ENCODE measurements at places on chromosomes 2 and 18.

DNA sequence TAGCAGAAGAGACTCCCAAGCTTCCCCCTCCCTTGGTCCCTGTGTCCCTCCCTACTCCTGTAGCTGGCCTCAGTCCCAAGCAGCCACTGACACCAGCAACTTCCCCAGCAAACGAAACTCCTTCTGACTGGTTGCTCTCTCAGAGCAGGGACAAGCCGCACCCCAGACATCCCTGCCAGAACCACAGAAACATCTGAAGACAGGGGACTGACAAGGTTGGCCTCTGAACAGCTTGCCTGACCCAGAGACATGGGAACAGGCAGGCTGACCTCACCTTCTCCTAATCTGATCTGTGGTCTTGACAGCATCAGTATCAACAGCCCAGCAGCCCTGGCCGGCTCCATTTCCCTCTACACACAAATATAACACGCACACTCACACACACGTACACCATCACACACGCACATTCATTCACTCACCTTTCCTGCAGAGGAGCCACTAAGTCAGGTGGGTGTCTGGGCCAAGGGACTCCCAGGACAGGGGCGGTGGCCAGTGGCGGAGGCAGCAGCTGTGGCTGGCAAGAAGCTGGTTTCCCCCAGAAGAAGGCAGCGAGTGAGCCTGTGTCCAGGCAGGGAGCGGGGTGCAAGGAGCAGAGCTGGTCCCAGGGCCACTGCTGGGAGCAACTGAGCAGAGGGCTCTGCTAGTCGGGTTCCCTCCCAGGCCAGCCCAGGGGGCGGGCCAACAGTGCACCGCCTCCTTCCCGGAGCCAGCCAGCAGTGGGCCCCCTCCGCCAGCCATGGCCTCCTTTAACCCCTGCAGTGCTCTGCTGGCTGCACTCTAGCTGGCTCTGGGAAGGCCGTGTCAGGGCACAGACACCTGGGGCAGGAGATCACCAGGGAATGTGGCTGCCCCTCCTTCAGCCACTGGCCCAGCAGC is 59.1 kb downstream of the TNS1 start:
- DNase-seq, result peak; percentile 46

GRCh38 chr18:42756214-42756613 is 359.3 kb downstream of the RIT2 start:
- DNase-seq, result no peak

DNA sequence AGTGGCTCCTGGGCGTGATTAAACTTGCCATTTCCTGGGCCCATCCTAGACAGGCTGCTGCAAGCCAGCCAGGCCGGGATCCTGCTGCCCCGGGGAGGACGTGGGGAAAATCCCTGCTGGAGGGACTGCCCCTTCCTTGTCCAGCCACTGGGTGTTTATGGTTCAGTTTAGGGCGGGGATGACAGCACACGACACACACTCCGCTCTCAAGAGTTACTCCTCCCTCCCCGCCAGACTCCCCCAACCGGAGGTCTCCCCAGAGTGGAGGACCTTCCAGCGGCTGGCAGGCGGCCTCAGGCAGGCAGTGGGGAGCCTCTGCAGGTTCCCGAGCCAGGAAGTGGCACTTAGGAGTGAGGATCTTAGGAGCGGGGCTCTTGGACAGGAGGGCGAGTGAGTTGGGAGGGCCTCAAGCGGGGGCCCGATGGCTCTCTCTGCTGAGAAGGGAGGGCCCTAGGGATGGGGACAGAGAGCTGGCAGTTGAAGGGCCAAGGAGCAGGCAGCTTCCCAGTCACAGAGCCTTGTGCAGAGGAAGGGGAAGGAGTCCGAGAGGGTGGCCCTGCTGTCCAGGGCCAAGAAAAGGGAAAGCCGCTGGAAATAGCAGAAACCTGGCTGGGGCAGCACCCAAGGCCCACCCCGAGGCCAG is 5.7 kb upstream of the GPR35 start:
- no peak for DNase-seq

DNA sequence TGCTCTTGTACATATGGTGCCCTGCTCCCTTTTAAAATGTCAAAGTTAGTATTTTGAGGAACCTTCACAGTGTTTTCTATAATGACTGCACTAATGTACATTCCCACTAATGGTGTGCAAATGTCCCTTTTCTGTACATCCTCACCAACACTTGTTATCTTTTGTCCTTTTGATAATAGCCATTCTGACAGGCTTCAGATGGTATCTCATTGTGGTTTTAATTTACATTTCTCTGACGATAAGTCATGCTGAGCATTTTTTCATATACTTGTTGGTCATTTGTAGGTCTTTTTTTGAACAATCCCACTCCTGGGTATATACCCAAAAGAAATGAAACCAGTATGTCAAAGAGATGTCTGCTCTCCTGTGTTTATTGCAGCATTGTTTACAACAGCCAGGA is 268.3 kb downstream of the FBXO15 start:
- no peak for DNase-seq

- no peak for DNase-seq
These were observed 603.6 kb downstream of the FBXO15 start for GRCh38 chr18:73544032-73544431.

- no peak for DNase-seq
These were observed 72.7 kb upstream of the FAM136A start for GRCh38 chr2:70374616-70375015.

- DNase-seq, result no peak
These were observed 4.8 kb upstream of the LYPD6B start for GRCh38 chr2:149033716-149034115.

- no peak for DNase-seq
These were observed 113.3 kb upstream of the ODC1 start for GRCh38 chr2:10561288-10562035.

DNA sequence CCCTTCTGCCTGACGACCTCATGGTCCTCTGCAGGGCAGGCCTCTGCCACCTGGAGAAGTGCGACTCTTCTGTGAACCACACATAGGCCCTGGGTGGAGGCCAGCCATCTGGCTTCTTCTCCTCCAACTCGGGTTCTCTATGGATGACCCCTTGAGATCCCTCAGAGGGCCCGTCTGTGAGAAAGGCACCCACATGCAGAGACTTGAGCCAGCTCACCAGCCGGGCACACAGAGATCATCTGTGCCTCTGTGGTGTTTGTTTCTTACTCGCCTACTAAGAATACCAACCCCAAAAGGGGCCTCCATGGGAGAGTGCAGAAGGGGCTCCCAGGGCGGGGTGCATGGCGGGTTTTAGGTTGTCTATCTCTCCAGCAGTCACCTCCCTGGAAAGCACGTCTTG is 176.5 kb upstream of the SALL3 start:
- no peak for DNase-seq

GRCh38 chr18:47724186-47724975 is 206.1 kb downstream of the SMAD2 start:
- DNase-seq, result no peak

- no peak for DNase-seq
These were observed 106.0 kb upstream of the PKDCC start for GRCh38 chr2:41941831-41942230.

- no peak for DNase-seq
These were observed 1.8 kb upstream of the ABCA12 start for GRCh38 chr2:215140166-215140707.

GRCh38 chr18:9362869-9363268 is 28.3 kb downstream of the TWSG1 start:
- no peak for DNase-seq

DNA sequence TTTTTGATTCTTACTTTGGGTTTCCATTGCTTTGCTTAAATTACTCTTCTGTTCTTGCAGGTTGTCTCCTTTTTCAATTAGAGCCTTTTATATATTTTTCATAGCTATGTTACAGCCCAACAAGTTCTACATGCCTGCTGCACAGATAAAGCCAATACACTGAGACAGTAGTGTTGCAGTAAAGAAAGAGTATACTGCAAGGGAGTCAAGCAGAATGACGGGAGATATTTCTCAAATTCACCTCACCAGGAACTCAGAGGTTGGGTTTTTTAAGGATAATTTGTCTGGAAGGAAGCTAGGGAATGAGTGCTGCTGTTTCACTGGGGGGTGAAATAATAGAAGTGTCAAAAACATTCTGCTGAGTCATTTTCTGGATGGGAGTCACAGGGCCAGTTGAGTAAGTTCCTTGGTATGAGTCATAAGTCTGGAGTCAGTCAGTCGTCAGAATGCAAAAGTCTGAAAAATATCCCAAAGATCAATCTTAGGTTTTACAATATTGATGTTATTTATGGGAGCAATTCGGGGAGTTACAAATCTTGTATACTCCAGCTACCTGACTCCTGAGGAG is 193.0 kb upstream of the RGPD4 start:
- DNase-seq, result no peak

GRCh38 chr2:136297312-136297711 is 179.4 kb upstream of the CXCR4 start:
- no peak for DNase-seq

DNA sequence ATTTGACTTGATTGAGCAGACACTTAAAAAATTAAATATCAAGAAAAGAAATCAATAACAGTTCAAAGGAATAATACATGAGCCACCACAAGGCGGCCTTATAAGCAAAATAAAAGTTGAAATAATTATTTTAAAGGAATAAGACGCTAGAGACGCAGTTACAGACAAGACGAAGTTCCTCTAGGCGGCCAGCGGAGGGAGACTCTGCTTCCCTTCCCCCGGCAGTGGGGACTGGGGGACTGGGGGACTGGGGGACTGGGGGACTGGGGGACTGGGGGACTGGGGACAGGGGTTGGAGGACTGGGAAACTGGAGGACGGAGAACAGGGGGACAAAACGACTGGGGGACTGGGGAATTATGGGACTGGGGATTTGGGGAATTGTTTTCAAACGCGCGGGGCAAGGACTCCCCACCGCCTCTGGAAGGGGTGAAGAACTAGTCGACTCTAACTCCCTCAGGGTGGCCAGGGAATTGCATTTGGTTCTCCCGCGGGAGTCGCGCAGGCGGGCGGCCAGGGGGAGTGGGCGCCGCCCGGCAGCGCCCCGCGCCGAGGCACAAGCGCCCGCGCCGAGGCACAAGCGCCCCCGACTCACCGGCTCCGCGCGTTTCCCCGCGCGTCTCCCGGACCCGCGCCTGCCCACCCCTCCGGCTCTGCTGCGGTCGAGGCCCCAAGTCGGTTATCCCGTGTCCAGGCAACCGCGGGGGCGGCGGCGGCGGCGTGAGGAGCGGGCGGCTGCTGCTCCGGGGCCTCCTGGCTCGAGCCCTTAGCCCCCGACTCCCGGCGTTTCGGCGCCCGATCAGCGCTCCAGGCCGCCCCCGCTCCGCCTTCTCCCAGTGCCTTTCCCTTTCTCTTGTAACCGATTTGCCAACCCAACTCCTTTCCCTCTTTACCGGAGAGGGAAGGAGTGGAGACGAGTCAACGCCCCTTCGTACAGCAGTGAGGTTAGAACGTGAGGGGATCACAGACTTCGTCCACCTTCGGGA is at the start of gene CCDC178:
TSS of gene CCDC178 (minus strand) at position 662 of the 984 bp plus-strand sequence. CDS start 28,633 bp downstream, outside the sequence.
- DNase-seq, result peak; percentile 77

DNA sequence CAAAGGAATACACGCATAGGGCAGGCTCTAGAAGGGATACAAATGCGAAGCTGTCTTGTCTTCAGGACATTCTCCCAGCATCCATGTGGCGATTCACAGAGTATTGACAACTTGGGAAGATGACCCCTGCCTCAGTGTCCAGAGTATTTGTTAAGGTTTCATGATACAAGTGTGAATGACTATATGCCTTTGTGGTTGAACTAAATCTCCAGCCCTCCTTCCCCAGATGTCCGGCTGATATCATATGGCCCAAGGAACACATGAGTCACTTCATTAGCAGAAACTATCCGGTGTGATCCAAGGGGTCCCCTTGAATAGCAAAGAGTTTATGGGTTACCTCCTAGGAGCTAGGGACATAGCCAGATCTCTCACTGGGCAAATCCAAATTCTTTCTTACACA is 151.0 kb downstream of the INSIG2 start:
- no peak for DNase-seq

- no peak for DNase-seq
These were observed 234.8 kb upstream of the PXDN start for GRCh38 chr2:1979138-1979537.

GRCh38 chr2:106058469-106059137 is 135.5 kb downstream of the UXS1 start:
- no peak for DNase-seq

- no peak for DNase-seq
These were observed 7.4 kb upstream of the VRK2 start for GRCh38 chr2:58039170-58039611.

Measured in D341Med (cell line).